ENCODE measurements at places on chromosomes 11 and 22. TPM values are rescaled to one million over a fixed set of nuclear protein-coding genes. Genes with fewer than 3 reads are reported as not detected.

GRCh38 chr11:35923452-35923851 lies 20.4 kb upstream of the LDLRAD3 start:
- no peaks in the 10 kb centered on the region for H3K36me3 ChIP-seq
- no peak for DNase-seq
- H3K27me3 ChIP-seq, result no peaks in the 10 kb centered on the region
- H3K4me1 ChIP-seq, result no peaks in the 10 kb centered on the region
- H3K4me3 ChIP-seq, result no peak overlapping the region

IRAG1 gene
- total RNA-seq, result 0.32 TPM

CCDC81 gene
- 0.84 TPM for total RNA-seq

GRCh38 chr11:19734171-19734570 lies 21.5 kb downstream of the NAV2 start:
- H3K4me1 ChIP-seq, result no peaks in the 10 kb centered on the region
- DNase-seq, result no peak
- H3K27ac ChIP-seq, result no peak overlapping the region
- H3K27me3 ChIP-seq, result no peaks in the 10 kb centered on the region

DNA sequence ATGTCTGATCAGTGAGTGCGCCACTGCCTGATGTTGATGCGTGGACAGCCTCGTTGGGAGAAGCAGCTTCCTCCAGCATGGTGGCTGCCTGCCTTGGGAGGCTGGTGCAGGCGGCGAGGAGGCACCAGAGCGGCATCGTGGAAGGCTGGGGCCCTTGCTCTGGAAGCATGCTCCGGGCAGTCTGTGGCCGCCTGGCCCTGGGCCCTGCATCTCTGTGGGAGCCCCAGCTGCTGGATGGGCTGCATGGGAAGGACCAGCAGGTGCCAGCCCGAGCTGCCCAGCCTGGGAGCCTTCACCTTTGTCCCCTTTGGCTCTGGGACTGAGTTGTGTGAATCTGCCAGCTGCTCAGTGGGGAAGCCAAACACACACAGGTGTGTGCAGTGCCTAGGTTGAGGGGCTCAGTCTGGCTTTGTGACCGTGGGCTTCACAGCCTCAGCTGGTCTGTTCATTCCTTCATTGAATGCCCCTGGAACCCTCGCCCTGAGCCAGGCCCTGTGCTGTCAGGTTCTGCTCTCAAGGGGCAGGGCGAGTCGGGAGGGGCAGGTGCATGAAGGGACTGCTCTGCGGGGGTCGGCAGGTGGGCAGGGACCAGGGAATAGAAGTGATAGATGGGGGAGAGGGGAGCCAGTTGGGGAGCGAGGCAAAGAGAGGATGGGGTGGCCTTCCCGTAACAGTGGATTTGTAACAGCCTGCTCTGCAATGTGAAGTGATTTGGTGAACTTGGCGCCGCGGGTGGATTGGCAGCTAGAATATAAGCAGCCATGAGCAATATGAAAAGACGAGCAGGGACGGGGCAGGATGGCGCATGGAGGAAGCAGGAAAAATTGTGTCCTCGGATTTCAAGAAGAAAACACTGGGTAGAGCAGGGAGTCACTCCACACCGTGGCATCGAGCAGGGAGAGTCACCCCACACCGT lies 354.2 kb downstream of the TBC1D22A start:
- no peak for DNase-seq
- H3K4me3 ChIP-seq, result no peak overlapping the region
- no peak overlapping the region for H3K27ac ChIP-seq
- H3K36me3 ChIP-seq, result peaks cover 25% of the 10 kb centered on the region
- H3K27me3 ChIP-seq, result no peaks in the 10 kb centered on the region

DNA sequence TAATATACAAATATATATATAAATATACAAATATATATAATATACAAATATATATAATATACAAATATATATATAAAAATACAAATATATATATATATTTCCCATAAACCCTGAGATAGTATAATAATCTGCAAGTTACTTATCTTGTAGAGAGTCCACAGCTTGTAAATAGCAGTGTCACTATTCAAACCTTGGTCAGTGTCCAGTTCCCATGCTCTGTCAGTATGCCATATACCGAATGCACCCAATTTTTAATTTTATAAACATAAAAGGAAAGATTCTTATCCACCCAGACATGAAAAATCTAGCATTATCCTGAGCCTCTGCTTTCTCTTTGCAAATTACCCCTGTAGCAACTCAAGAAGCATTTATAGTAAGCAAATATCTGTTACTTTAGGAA lies 21.6 kb upstream of the CTSC start:
- no peak overlapping the region for H3K4me3 ChIP-seq
- H3K36me3 ChIP-seq, result no peaks in the 10 kb centered on the region
- H3K27ac ChIP-seq, result no peak overlapping the region
- H3K27me3 ChIP-seq, result no peaks in the 10 kb centered on the region

ENTHD1 gene
- total RNA-seq, result not detected

GRCh38 chr11:95111923-95112540 lies 22.4 kb downstream of the ENDOD1 start:
- H3K4me3 ChIP-seq, result no peak overlapping the region
- H3K27me3 ChIP-seq, result no peaks in the 10 kb centered on the region
- no peak overlapping the region for H3K27ac ChIP-seq

GRCh38 chr11:47152953-47153950 lies 23.4 kb downstream of the ARFGAP2 start:
- no peak overlapping the region for H3K4me3 ChIP-seq
- peak; percentile 67 for DNase-seq
- no peaks in the 10 kb centered on the region for H3K36me3 ChIP-seq
- peaks cover 36% of the 10 kb centered on the region for H3K4me1 ChIP-seq

GRCh38 chr11:105245781-105246315 lies 106.3 kb upstream of the CARD18 start:
- no peaks in the 10 kb centered on the region for H3K36me3 ChIP-seq
- no peak overlapping the region for H3K27ac ChIP-seq
- H3K27me3 ChIP-seq, result no peaks in the 10 kb centered on the region
- H3K4me3 ChIP-seq, result no peak overlapping the region
- no peaks in the 10 kb centered on the region for H3K4me1 ChIP-seq

GRCh38 chr11:111365722-111366559 lies 13.1 kb downstream of the POU2AF1 start:
- peak; percentile 25 for DNase-seq
- H3K4me3 ChIP-seq, result no peak overlapping the region
- peaks cover 100% of the 10 kb centered on the region for H3K4me1 ChIP-seq
- H3K27me3 ChIP-seq, result no peaks in the 10 kb centered on the region
- H3K27ac ChIP-seq, result peak overlapping the region; percentile 88
- H3K36me3 ChIP-seq, result peaks cover 82% of the 10 kb centered on the region
